ENCODE measurements at places on chromosomes 13 and 19.

DNA sequence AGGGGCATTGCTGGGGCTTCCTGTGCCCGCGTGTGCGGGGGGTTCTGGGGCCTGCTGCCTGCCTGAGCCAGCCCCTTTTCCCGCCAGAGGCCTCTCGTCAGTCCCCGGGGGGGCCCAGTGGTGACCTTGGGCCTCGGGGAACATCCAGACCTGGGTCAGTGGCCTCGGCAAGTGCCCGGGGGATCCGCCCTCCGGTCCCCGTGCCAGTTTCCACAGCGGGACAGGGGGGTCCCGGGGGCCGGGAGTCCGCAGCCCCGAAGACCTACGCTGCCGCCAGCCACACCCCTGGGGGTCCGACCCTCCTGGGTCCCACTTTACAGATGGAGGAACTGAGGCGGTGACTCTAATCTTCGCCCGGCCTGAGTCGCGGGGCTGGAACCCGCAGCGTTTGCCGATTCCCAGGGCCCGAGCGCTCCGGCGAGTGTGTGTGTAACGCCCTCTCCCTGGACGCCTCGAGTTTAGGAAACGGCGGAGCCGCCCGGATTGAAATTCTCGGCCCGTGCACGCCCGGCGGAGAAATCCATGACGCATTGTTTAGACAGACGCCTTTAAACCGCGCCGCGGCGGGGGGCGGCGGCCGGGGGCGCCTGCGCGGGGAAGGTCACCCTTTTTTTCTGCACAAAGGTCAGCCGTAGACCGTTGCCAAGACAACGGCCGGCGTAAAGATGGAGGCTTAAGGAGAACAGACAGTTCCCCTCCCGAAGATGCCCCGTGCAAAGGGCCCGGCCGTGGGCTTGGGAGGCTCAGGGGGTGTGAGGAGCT is 39.3 kb downstream of the EFNA2 start:
- DNase-seq: no peak

DNA sequence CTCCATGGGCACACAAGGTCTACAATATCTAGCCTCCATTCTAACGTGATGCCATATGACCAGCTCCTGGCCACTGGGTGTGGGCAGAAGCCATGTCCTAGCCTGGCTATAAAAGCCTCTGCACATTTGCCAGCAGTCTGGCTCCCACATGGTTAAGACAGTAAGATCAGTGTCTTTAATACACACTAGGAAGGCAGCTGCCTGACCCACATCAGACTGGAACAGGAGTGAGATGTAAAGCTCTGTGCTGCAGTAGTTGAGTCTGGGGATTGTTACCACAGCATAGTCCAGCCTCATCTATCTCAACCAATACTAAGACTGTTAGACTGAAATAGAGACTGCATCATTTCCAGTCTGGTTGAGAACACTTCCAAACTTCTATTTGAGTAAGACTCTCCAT is 533.1 kb downstream of the IRS2 start:
- DNase-seq: no peak

GRCh38 chr19:4007836-4008539 is 452 bp downstream of the PIAS4 start:
- DNase-seq: no peak

DNA sequence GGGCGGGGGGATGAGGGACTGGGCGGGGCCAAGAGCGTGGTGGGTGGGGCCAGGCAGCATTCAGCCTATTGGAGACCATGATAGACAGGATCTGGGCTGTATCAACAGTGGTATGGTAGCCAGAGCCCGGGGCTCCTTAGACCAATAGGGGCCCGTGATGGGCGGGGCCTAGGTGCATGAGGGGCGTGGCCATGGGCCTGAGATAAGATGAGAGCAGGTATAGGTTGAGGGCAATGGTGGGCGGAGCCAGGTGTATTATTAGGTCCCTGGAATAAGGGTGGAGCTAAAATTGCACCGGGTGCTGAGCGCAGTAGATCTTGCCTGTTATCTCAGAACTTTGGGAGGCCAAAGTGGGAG is 5.3 kb downstream of the ABCA7 start:
- DNase-seq: no peak

DNA sequence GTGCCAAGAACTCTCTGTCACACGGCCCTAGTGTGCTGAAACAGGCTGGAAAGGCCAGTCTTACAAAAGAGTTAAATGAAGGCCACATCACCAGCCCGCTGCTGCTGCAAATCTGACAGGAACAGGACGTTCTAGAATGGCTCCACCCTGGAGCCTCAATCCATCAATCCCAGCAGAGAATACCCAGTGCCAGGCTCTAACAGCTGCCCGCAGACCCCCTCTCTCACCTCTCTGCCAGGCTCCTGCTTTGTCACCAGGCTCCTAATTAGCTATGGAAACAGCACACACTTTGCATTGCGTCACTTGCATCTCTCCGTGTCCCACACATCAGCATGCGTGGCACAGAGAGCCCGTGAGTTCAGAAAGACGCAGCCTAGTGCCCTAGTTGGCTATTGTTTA is 314.1 kb downstream of the FOXO1 start:
- no peak for DNase-seq

DNA sequence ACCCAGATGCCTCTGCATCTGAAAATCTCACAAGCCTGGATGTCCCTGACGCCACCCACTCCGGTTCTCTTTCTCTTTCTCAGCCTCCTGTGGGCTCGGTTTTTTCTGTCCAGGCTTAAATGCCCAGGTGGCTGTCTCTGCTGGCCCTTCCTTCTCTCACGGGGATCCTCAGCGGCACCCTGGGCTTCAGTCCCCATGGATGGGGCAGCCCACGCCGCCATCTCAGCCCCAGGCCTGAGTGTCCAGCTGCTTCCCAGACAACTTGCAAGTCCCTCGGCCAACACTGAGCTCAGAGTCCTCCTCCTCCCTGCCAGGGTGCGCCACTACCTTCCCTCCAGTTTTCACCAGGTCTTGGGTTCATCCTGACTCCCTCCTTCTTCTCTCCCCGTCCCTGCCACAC is 6.4 kb downstream of the FBN3 start:
- no peak for DNase-seq

GRCh38 chr19:3672993-3673392 is 27.3 kb downstream of the PIP5K1C start:
- no peak for DNase-seq

DNA sequence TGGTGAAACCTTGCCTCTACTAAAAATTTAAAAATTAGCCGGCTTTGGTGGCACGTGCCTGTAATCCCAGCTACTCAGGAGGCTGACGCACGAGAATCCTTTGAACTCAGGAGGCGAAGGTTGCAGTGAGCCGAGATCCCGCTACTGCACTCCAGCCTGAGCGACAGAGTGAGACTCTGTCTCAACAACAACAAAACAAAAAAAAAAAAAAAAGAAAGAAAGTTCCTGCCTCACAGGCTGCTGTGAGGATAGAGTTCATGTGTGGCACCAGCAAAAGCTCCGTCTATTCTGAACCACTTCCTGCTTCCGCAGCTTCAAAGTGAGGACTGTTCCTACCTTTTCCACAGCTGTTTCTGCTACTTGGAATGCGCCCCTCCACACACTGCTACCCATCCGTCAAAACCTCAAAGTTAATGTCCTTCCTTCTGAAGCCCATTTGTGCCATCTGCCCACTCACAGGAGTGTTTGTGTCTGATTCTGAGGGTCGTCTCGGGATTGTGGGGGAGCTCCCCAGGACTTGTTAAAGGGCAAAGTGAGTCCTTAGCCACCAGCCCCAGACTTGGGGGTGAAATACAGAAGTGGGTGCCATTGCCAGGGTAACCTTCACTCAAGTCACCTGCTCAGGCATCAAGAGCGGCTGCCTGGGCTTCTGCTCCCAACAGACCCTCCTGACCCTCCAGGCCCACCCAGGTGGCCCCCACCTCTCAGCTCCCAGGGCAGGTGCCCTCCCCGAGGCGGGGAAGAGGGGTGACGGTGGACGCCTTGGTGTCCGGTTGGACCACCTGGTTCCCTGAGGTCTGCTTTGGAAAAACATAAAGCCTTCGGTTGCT is 2.9 kb downstream of the MFSD12 start:
- DNase-seq: no peak

DNA sequence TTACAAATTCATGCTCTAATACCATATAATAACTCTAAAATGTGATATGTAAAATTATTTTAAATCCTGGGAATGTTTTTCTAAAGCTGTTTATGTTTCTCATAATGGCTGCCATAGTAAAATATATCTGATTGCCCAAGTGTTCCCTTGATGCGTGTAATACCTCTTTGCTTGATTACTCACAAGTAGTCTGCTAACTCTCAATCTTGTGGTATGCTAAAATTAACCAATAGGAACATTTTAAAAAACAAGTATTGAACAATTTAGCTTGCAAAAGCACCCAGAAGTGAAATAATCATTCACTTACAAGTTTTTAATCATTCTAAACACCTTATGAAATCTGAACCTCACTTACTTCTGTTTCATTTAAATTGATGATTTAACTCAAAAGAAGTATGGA is 386.0 kb upstream of the ATXN8OS start:
- no peak for DNase-seq

DNA sequence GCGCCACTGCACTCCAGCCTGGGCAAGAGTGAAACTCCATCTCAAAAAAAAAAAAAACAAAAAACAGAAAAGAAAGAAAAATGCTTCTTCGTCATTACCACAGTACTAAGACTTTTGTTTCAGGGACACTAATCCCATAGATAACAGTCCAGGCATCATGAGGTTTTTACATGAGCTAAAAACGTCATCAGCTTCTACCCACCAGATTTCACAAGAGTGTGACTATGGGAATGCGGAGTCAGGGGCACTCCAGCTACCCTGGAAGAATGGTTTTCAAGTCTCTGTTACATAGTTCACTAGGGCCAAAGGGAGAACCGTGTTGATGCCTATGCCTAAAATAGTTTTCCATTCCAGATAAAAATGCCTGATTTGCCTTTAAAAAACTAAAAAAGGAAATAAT is 33.2 kb downstream of the RAB20 start:
- DNase-seq: no peak

- no peak for DNase-seq
Measured at GRCh38 chr19:57068921-57069697, 50.7 kb upstream of the USP29 start.

GRCh38 chr13:42474954-42475353 is 99.0 kb upstream of the TNFSF11 start:
- DNase-seq: no peak

DNA sequence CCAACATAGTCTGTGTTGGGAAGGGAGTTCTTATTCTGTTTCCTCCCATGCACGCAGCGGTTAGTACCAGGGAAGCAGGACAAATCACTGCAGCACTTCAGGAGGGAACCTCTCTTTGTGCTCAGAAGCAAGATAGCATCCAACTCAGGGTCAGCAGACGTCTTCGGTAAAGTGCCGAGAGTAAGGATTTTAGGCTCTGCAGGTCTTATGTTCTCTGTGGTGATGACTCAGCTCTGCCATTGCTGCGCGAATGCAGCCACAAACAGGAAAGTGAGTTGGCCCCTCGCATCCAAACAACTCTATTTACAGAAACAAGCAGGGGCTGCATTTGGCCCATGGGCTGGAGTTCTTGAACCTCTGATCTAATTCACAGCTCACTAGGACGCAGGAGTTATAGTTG is 122.1 kb upstream of the SPATA13 start:
- DNase-seq: no peak

- DNase-seq: no peak
Measured at GRCh38 chr13:21825186-21825585, 154.3 kb downstream of the FGF9 start.

DNA sequence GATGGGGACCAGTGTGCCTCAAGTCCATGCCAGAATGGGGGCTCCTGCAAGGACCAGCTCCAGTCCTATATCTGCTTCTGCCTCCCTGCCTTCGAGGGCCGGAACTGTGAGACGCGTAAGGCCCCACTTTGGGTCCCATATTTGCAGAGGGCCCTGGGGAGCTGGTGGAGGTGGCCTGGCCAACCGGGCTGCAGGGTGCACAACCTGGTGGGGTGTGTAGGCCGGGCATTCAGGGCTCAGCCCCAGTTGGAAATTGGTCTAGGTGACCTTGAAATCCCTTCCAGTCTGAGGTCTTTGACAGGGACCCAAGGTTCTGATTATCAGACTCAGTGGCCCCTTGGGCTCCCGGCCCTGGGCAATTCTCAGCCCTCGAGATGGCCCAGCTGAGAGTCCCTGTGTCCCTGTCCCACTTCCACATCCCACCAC is 8.3 kb downstream of the F7 start:
- no peak for DNase-seq

GRCh38 chr13:66113882-66114526 is 1116.1 kb downstream of the PCDH9 start:
- no peak for DNase-seq

DNA sequence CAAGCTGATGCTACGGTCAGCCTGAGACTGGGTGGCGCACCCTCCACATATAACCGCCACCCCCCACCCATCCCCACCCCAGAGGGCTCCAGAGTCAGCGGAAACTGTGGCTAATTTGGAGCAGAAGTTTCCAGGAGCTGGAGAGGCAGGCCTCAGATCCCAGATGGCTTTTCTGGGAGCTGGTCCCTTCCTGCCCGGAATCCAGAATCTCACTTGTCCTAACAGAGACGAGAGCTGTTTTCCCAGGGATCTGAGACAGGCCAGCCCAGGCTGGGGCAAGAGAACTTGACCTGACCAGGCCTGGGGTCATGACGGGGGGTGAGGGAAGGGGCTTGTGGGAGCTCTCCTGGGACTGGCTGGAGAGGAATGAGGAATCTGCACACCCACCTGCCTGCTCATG is 6.5 kb downstream of the EPHX3 start:
- no peak for DNase-seq

DNA sequence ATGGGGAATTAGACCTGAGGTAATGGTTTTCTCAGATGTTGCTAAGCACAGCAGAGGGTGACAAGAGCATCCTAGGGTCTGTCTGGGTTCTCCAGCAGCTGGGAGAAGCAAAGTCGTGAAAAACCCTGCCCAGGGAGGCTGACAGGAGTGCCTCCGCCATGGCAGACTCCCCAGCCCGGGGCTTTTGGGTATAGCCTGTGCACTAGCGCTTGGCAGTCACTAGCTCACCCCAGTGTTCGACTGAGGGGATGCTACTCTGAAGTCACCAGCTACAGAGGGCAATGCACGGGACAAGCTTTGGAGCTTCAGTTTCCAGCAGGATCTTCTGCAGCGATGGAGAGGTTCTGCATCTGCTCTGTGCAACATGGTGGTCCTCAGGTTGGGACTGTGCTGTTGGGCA is 87.5 kb downstream of the ING1 start:
- no peak for DNase-seq

GRCh38 chr13:33153421-33154404 is 131.8 kb downstream of the STARD13 start:
- no peak for DNase-seq

- no peak for DNase-seq
Measured at GRCh38 chr13:51328488-51328887, 11.0 kb upstream of the SERPINE3 start.

DNA sequence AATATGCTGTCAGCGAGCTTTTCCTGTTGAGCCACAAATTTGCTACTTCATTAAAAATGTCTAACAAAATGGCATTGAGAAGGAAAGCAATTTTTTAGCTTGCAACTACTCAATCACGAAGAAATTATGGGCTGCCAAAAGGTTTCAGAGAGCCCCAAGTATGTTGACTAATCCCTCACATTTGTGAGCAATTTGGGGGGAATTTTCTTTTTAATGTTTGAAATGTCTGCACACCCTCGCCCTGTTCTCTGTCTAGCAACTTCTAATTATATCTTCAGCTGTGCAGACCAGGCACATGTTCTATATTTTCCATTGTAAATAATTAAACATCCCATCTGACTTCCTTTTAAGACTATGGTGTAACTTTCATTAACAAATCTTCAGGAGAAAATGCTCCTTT is 192.9 kb downstream of the DCT start:
- no peak for DNase-seq
